ENCODE measurements at places on chromosomes 4 and X. TPM values are rescaled to one million over a fixed set of nuclear protein-coding genes. Genes with fewer than 3 reads are reported as not detected.

Gene FAM241A
- 2.1 TPM for total RNA-seq

Gene PAGE2B
- total RNA-seq = not detected

Gene TMEM255A
- 6.7 TPM for total RNA-seq

Gene ARHGAP24
- 112 TPM for total RNA-seq

Gene GAGE12H
- total RNA-seq = not detected

Gene GABRG1
- total RNA-seq = not detected

Gene SMARCA1
- 90.7 TPM for total RNA-seq

Gene SMR3B
- not detected for total RNA-seq

Gene SMIM31
- not detected for total RNA-seq

Gene GPR82
- 0.10 TPM for total RNA-seq

Gene RUFY3
- total RNA-seq = 85.4 TPM

Gene RTL3
- total RNA-seq = 1.9 TPM

Gene NAP1L5
- 8.6 TPM for total RNA-seq

Gene ARAP2
- 41.1 TPM for total RNA-seq

Gene SMIM14
- 18.4 TPM for total RNA-seq

Gene GLRB
- total RNA-seq = 2.8 TPM

Gene PROM1
- 39.4 TPM for total RNA-seq

Gene LRCH2
- 7.8 TPM for total RNA-seq

Gene FGF2
- 19.2 TPM for total RNA-seq

Gene FGA
- not detected for total RNA-seq

Gene FGF5
- total RNA-seq = not detected

Gene USP17L29
- not detected for total RNA-seq

Gene NBDY
- 3.3 TPM for total RNA-seq

Gene ITIH6
- total RNA-seq = 0.51 TPM

Gene FAM236B
- not detected for total RNA-seq

Gene FOXO4
- 19.5 TPM for total RNA-seq

Gene DCX
- 20.8 TPM for total RNA-seq

Gene CXCL13
- 0.31 TPM for total RNA-seq

Gene FIP1L1
- total RNA-seq = 66.2 TPM

Gene AFM
- not detected for total RNA-seq

Gene CXCL8
- total RNA-seq = 9.6 TPM

Gene TEC
- 3.2 TPM for total RNA-seq

Gene USP27X
- total RNA-seq = 2.3 TPM

Gene AKAP4
- 0.10 TPM for total RNA-seq

Gene SHROOM3
- 17.5 TPM for total RNA-seq

Gene GAGE12E
- not detected for total RNA-seq

Gene ELF4
- 11.3 TPM for total RNA-seq

Gene OPHN1
- total RNA-seq = 22.6 TPM

Gene TSPAN7
- 37.8 TPM for total RNA-seq

Gene CHRDL1
- 63.9 TPM for total RNA-seq

Gene ABLIM2
- 44.2 TPM for total RNA-seq

Gene CCNQ
- 11.1 TPM for total RNA-seq

Gene ZAR1
- not detected for total RNA-seq

Gene H2BW2
- total RNA-seq = not detected

Gene TCEAL7
- total RNA-seq = 292 TPM

Gene TMPRSS11A
- 9.2 TPM for total RNA-seq

Gene AR
- 9.3 TPM for total RNA-seq

Gene EGF
- total RNA-seq = 16.9 TPM
